T-helper 17 cell (primary cell): ENCODE measurements at places on chromosomes 6 and 20. TPM values are rescaled to one million over a fixed set of nuclear protein-coding genes. Genes with fewer than 3 reads are reported as not detected.

The DEF6 gene
- total RNA-seq, result 206 TPM

The RNF39 gene
- total RNA-seq, result not detected

The POPDC3 gene
- not detected for total RNA-seq

- H3K4me3 ChIP-seq, result no peak overlapping the region
- H3K36me3 ChIP-seq, result peaks cover 4% of the 10 kb centered on the region
- peaks cover 73% of the 10 kb centered on the region for H3K27me3 ChIP-seq
- H3K27ac ChIP-seq, result no peak overlapping the region
- H3K4me1 ChIP-seq, result no peaks in the 10 kb centered on the region
Observed at GRCh38 chr20:57065646-57066045, 200.8 kb downstream of the BMP7 start.

GRCh38 chr20:5969348-5969935 is 19.0 kb downstream of the MCM8 start:
- no peak overlapping the region for H3K27ac ChIP-seq
- no peak for DNase-seq
- no peak overlapping the region for H3K4me3 ChIP-seq

DNA sequence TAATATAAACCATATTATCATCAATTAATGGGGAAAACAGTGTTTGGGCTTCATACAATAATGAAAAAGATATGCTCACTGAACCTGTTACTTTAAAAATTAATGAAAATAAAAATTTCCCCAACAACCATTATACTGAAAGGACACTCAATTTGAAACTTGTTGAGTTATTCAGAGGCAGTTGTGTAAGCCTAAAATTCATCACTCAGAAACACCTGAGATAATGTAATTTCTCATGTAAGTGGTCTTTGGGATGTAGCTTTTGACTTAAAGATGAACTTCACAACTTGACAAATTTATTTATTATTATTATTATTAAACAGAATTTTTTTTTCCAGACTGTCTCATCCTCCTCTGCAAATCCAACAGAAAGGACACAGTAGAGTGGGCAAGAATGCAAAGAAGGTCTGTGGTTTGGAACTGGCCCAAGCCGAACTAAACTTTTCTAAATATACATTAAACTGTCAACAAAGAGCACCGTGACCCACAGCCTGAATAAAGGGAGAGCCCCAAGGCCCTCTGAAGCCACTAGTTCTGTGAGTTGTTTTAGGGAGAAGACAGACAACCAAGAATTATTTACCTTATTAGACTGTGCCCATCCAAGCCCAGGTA is 32.2 kb upstream of the HEY2 start:
- no peak overlapping the region for H3K27ac ChIP-seq
- peaks cover 12% of the 10 kb centered on the region for H3K27me3 ChIP-seq
- no peaks in the 10 kb centered on the region for H3K36me3 ChIP-seq
- H3K4me1 ChIP-seq, result peaks cover 3% of the 10 kb centered on the region

GRCh38 chr20:59006864-59007664 is at the start of gene CTSZ:
Gene CTSZ, minus strand, starts transcription at chr20:59007254. Its CDS starts 126 bp downstream, at chr20:59007128.
- no peaks in the 10 kb centered on the region for H3K27me3 ChIP-seq
- no peaks in the 10 kb centered on the region for H3K36me3 ChIP-seq
- DNase-seq, result peak; percentile 37
- H3K4me3 ChIP-seq, result peak within 1 kb of the TSS; percentile 91
- peak within 1 kb of the TSS; percentile 95 for H3K27ac ChIP-seq

The ATP6V1G2 gene
- 1.4 TPM for total RNA-seq

GRCh38 chr6:136415351-136416007 is 125.8 kb upstream of the BCLAF1 start:
- no peak overlapping the region for H3K4me3 ChIP-seq
- H3K27me3 ChIP-seq, result no peaks in the 10 kb centered on the region
- H3K36me3 ChIP-seq, result no peaks in the 10 kb centered on the region
- no peaks in the 10 kb centered on the region for H3K4me1 ChIP-seq
- DNase-seq, result no peak

DNA sequence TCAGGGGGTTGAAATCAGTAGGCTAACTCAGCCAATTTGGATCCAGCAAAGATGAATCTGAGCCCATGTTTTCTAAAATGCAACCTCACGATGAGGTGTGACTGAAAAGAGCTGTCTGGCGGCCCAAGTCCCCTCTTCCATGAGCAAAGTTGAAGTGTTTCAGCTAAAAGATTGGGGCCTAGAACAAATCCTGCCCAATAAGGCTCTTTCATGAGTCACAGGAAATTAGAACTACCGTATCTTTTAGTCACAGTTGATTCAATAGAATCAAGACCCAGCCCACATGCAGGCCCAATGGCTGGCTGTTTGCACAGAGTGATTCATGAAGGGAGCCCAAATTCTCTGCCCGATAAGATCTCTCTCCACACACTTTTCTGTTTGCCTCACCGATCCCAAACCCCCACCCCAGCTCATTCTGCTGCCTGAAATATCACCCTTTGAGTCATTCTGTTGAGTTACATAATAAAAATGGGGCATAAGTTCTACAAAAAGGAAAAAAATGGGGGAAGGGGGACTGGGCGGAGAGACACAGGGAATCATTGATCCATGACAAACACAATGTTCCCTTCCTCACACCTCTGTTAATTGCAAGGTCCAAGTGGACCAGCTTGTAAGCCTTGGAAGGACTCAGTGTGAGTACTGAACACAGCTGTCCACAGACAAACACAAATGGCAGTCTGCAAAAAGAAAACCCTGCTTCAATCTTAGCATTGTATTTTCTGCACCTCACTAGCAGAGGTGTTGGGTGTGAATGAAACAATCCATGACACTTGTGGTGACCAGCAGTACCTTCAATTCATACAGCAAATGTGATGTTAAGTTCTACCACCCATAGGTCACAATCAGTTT is 13.8 kb downstream of the FOXQ1 start:
- H3K27me3 ChIP-seq, result peaks cover 47% of the 10 kb centered on the region
- H3K36me3 ChIP-seq, result peaks cover 2% of the 10 kb centered on the region
- H3K4me1 ChIP-seq, result no peaks in the 10 kb centered on the region
- H3K27ac ChIP-seq, result no peak overlapping the region
- DNase-seq, result no peak

- H3K36me3 ChIP-seq, result peaks cover 6% of the 10 kb centered on the region
Observed at GRCh38 chr6:5472571-5472970, 211.3 kb downstream of the FARS2 start.

DNA sequence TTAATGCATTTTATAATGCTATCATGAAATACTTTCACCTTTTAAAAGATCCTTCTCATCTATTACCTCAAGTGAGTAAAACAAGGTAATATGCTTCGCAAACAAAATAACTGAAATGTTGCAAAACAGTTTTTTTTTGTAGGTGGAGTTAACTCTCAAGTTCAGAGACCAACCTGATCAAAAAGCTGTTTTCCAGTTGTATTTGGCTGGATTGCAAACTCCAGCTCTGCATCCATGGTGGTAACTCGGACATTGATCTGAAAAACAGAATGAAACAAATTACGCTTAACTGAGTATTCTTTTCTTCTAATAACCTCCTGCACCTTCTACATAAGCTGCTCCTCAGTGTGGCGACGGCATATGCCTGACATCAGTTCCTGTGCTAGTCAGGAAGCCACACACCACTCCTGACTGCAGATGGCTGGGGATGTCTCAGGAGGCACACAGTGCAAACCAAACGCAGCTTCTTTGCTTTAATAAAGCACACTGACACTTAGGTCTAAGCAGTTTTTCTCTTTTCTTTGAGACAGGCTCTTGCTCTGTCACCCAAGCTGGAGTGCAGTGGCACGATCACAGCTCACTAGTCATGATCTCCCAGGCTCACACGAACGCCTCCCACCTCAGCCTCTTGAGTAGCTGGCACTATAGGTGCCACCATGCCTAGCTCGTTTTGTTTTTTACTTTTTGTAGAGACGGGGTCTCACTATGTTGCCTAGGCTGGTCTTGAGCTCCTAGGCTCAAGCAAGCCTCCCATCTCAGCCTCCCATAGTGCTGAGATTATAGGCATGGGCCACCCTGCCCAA is 29.9 kb downstream of the EZR start:
- peaks cover 42% of the 10 kb centered on the region for H3K4me1 ChIP-seq
- H3K4me3 ChIP-seq, result peak overlapping the region; percentile 84
- no peaks in the 10 kb centered on the region for H3K27me3 ChIP-seq
- H3K27ac ChIP-seq, result peak overlapping the region; percentile 92
- peaks cover 9% of the 10 kb centered on the region for H3K36me3 ChIP-seq

DNA sequence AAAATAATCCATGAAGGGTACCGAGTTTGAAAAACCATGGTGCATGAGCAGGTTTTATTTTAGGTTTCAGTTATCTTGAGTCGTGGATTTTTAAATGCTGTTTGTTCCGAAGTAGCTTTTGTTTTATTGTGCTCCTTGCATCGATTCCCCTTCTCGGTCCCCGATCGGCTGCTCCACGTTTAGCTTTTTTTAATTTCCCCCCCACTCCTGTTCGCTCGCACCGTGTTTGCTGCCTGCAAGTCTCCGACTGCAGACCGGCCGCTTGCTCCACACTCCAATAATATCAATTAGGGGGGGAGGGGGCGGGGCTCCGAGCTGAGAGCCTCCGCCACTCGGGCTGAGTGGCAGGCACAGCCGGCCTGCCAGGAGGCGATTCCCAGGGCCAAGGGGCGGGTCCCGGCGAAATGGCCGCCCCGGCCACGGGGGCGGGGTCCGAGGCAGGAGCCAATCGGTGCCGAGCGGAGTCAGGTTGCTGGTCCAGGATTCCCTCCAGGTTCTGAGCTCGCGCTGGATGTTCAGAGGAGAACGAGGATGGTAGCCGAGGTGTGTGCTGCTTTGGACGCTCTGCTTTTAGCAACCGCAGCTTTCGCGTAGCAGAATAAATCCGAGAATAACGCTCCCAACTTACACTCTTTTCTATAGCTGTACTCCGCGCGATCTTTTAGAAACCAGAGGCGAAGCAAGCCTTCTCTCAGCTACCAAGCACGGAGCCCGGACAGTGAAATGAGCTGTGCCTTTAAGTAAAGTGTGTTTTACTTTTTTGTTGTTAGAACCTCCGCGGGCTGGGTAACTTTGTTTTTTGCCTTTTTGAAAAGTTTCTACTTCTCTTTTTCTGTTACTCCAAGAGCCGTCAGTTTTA is at the start of gene EPHA7:
EPHA7 (minus strand) TSS at position 256 of the 859 bp plus-strand sequence; CDS start at position 38, 218 bp downstream.
- H3K27ac ChIP-seq, result no peak within 1 kb of the TSS
- H3K4me3 ChIP-seq, result peak within 1 kb of the TSS; percentile 84
- peaks cover 3% of the 10 kb centered on the region for H3K36me3 ChIP-seq

DNA sequence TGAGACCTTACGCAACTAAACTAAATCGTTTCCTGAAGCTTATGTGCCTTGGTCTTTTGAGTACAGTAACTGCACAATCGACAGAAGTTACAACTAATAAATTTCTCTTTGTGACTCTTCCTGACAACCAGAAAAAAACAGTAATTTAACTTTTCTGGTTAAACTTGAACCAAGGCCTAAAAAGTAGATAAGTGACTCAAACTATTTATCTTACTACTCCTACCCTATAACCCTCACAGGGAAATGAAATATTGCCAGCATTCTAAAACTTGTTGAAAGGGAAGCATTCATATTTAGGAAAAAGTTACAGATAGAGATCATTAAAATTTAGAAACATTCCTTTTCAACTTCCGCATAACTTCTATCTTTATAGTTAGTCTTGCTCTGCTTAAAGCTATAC is 1034.4 kb downstream of the EYS start:
- H3K4me1 ChIP-seq, result no peaks in the 10 kb centered on the region
- H3K36me3 ChIP-seq, result no peaks in the 10 kb centered on the region
- H3K27ac ChIP-seq, result no peak overlapping the region
- H3K4me3 ChIP-seq, result no peak overlapping the region

GRCh38 chr6:30325873-30326525 is 728 bp upstream of the TRIM39 start:
- peak; percentile 55 for DNase-seq
- H3K4me3 ChIP-seq, result peak overlapping the region; percentile 96
- H3K27me3 ChIP-seq, result no peaks in the 10 kb centered on the region
- H3K27ac ChIP-seq, result peak overlapping the region; percentile 98
- peaks cover 13% of the 10 kb centered on the region for H3K36me3 ChIP-seq

GRCh38 chr6:107637316-107638315 is 147.7 kb downstream of the SOBP start:
- no peaks in the 10 kb centered on the region for H3K4me1 ChIP-seq
- H3K36me3 ChIP-seq, result peaks cover 2% of the 10 kb centered on the region
- DNase-seq, result no peak
- no peak overlapping the region for H3K27ac ChIP-seq

The RIMS1 gene
- total RNA-seq, result not detected

DNA sequence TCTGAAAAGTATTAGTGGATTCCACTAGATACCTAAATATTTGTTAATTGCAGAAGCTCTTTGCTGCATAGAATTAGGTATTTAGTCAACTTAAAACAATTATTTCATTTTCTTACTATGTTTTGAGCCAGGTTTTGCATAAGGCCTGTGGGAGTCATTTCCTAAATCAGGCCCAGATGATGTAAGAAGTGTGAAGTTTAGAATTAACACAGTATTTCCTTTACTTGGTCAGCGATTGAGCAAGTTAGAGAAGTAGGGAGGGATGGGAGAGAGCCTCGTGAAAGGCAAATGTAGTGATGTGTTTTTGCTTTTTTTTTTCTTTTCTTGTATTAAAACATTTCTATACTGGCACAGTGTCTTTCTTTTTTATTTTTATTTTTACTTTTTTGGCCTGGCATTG is 711.1 kb downstream of the HDGFL1 start:
- DNase-seq, result no peak
- H3K4me3 ChIP-seq, result no peak overlapping the region
- H3K36me3 ChIP-seq, result no peaks in the 10 kb centered on the region

GRCh38 chr6:139029470-139030227 is 1.1 kb downstream of the ABRACL start:
- no peak overlapping the region for H3K4me3 ChIP-seq
- H3K4me1 ChIP-seq, result peaks cover 30% of the 10 kb centered on the region
- no peak overlapping the region for H3K27ac ChIP-seq

The GPLD1 gene
- total RNA-seq, result 0.21 TPM

The TMEM200A gene
- total RNA-seq, result 2.3 TPM

- no peak overlapping the region for H3K27ac ChIP-seq
- H3K36me3 ChIP-seq, result no peaks in the 10 kb centered on the region
- H3K4me3 ChIP-seq, result no peak overlapping the region
- H3K4me1 ChIP-seq, result peaks cover 6% of the 10 kb centered on the region
Observed at GRCh38 chr20:38115205-38115604, 49.9 kb downstream of the TGM2 start.

The SIRPB1 gene
- 4.6 TPM for total RNA-seq

DNA sequence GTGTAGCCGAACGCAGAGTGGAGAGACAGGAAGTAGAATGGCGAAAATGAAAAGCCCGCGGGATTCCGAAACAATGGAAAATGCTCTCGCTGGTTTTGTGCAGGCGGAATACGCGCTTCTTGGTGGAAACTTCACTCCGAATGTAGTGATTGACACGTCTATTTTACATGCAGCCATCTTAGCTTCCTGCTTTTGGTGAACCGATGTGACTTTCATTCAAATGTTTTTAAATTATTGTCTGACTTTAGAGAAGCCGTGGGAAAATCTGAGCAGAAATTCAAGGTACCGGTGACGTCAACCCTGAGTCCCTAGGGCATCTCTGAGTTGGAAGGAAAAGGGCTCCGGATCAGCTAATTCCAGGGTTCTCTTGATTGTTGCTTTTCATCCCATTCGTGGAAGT is 11.4 kb downstream of the GPX5 start:
- peak overlapping the region; percentile 53 for H3K4me3 ChIP-seq
- peaks cover 45% of the 10 kb centered on the region for H3K27me3 ChIP-seq
- H3K36me3 ChIP-seq, result peaks cover 2% of the 10 kb centered on the region
- H3K27ac ChIP-seq, result peak overlapping the region; percentile 79
- peaks cover 5% of the 10 kb centered on the region for H3K4me1 ChIP-seq
- DNase-seq, result no peak

- H3K36me3 ChIP-seq, result no peaks in the 10 kb centered on the region
- no peak overlapping the region for H3K27ac ChIP-seq
- H3K27me3 ChIP-seq, result no peaks in the 10 kb centered on the region
- H3K4me1 ChIP-seq, result no peaks in the 10 kb centered on the region
- no peak overlapping the region for H3K4me3 ChIP-seq
Observed at GRCh38 chr6:71929047-71929446, 42.7 kb downstream of the RIMS1 start.
